ENCODE measurements at places on chromosomes 11 and 22.

DNA sequence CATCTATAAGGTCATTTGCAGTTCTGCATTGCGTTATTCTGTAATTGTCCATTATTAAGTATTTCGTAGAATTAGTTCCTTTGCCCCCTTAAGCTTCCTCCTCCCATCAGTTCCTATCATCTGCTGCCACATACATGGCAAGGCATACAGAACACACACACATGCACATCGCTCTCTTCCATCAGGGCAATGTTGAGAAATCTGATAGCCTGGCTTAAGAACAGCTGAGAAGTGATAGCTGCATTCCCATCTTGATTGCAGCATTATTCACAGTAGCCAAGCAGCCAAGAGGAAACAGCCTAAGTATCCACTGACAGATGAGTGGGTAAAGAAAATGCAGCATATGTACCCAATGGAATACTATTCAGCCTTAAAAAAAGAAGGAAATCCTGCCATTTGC is 186.8 kb upstream of the CADM1 start:
- DNase-seq, result no peak

DNA sequence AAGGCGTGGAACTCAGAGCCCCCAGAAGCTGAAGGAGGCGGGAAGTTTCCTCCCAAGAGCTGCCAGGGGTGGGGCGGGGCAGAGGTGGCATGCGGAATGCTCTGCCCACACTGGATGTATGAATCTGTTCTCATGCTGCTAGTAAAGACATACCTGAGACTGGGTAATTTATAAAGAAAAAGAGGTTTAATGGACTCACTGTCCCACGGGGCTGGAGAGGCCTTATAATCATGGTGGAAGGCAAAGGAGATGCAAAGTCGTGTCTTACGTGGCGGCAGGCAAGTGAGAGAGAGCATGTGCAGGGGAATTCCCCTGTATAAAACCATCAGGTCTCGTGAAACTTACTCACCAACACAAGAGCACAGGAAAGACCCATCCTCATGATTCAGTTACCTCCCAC is 57.6 kb downstream of the SMIM38 start:
- DNase-seq, result peak; percentile 51

DNA sequence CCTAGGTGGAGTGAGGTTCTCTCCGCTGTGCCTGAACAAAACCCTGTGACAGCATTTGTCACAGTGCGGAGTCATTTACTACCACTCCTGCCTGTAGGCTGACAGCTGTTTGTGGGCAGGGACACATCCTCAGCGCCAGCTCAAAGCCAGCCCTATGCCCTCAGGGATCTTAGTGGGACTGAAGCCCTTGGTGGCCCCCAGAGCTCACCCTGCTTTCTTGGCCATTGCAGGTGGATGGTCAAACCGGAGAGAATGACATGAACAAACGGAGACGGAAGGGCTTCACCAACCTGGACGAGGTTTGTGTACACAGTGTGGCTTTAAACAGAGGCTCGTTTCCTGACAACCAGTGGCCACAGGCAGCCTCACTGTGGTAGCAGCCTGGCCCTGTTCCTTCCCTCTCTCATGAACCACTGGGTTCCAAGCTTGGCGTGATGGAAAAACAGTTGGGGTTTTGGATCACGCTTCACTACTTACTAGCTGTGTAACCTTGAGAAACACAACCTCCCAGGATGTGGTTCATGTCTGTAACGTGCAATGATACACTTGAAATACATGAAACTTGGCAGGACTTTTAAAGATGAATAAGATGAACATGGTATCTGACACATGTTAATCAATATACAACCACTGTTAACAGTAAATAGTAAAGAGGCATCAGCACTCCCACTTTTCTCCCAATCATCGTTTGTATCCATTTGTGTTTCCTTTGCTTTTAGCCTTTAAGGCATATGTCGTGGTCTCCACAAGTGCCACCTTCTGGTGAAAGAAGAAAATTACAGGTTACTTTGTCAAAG is 125.8 kb downstream of the MICAL2 start:
- peak; percentile 49 for DNase-seq

- no peak for DNase-seq
These were observed 736.2 kb downstream of the BRD1 start for GRCh38 chr22:49091451-49091850.

- no peak for DNase-seq
These were observed 847.1 kb downstream of the OPCML start for GRCh38 chr11:132685174-132685611.

GRCh38 chr11:22711071-22711770 is 44.8 kb downstream of the GAS2 start:
- no peak for DNase-seq
